GM12878 (cell line): ENCODE measurements at places on chromosomes 4 and X. TPM values are rescaled to one million over a fixed set of nuclear protein-coding genes. Genes with fewer than 3 reads are reported as not detected.

The RBM47 gene
- total RNA-seq: 43.0 and 45.0 TPM in 2 replicates

The TIMM17B gene
- 53.8 and 57.8 TPM in 2 replicates for total RNA-seq

The PAGE5 gene
- not detected in 2 replicates for total RNA-seq

The CLGN gene
- 0.61 and 0.64 TPM in 2 replicates for total RNA-seq

The GC gene
- 1.2 and 2.3 TPM in 2 replicates for total RNA-seq

The AMBN gene
- not detected in 2 replicates for total RNA-seq

The DCAF8L2 gene
- total RNA-seq: not detected in 2 replicates
